ENCODE measurements at places on chromosomes 1 and 21. TPM values are rescaled to one million over a fixed set of nuclear protein-coding genes. Genes with fewer than 3 reads are reported as not detected.

The NUAK2 gene
- total RNA-seq = 56.2 TPM

GRCh38 chr1:12177999-12178441, 11.2 kb downstream of the TNFRSF1B start:
- no peaks in the 10 kb centered on the region for H3K27me3 ChIP-seq
- peaks cover 10% of the 10 kb centered on the region for H3K4me1 ChIP-seq
- no peak overlapping the region for H3K27ac ChIP-seq
- no peaks in the 10 kb centered on the region for H3K36me3 ChIP-seq
- no peak overlapping the region for H3K4me3 ChIP-seq

DNA sequence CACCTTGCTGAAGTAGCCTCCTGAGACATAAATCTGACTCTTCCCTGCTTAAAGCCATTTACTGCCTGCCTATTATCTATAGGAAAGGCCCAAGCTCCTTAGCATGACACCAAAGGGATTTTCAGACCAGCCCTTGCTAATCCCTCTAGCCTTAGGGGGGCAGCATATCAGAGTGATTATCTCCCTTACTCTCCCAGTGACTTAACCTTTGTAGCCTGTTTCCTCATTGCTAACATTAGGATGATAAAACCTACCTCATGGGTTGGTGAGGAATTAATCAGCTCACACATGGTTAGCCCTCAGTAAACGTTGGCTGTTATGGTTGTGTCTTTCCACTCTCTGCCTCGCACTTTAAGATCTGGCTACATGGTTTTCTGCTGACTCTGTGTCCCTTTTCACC, 70.1 kb downstream of the ROR1 start:
- H3K27ac ChIP-seq = peak overlapping the region; percentile 62

- H3K27ac ChIP-seq = no peak overlapping the region
- no peaks in the 10 kb centered on the region for H3K36me3 ChIP-seq
- no peak overlapping the region for H3K4me3 ChIP-seq
Observed at GRCh38 chr21:25281134-25281533, 326.1 kb downstream of the MRPL39 start.

- no peaks in the 10 kb centered on the region for H3K36me3 ChIP-seq
- peaks cover 10% of the 10 kb centered on the region for H3K4me1 ChIP-seq
- H3K4me3 ChIP-seq = no peak overlapping the region
- no peaks in the 10 kb centered on the region for H3K27me3 ChIP-seq
Observed at GRCh38 chr1:39021426-39021825, 4.7 kb upstream of the NDUFS5 start.

DNA sequence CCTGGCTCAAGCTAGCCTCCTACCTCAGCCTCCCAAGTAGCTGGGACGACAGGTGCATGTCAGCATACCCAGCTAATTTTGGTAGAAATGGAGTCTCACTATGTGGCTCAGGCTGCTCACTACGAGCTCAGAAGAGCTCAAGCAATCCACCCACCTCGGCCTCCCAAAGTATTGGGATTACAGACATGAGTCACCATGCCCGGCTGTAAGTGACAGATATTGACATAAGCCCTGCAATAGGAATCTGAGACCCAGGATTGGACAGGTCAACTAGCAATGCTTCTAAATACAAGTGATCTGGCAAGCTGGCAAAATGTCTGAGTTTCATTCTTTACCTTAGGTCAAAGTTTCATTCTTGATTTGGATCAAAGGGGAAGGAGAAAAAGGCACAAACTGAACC, 40.5 kb upstream of the H6PD start:
- peaks cover 2% of the 10 kb centered on the region for H3K4me1 ChIP-seq
- no peak overlapping the region for H3K27ac ChIP-seq
- H3K4me3 ChIP-seq = no peak overlapping the region
- peaks cover 26% of the 10 kb centered on the region for H3K27me3 ChIP-seq
